ENCODE measurements at places on chromosomes 3 and 15.

DNA sequence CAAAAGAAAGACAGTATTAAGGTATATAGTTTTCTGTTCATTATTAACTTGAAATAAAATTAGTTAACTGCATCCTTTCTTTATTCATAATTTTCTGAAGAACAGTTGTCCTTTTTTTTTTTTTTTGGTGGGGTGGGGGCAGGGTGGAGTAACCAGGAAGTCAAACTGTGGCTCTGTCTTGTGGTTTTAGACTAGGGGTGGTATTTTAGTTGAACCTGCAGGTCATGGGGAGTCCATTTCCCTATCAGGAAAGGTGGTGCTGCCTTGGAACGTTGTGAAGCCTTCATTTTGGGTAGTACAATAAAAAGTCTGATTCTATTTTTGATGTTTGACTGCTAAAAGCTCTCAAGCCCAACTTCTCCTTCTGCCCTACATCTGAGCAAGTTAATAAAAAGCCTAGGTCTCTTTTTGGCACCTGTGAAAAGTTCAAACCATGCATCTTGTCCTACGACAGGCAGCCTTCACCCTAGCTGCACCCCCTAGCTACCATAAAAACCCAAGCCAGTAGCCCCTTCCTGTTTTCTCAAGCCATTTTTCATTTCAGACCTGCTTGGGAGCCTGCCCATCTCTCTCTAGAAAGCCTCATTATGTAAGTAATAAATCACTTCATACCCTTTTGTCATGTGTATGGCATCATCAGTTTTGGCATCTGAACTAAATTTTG lies 31.2 kb upstream of the RIOX2 start:
- no peak for DNase-seq

GRCh38 chr15:70036585-70037291 lies 61.0 kb downstream of the TLE3 start:
- DNase-seq, result no peak

GRCh38 chr15:80580106-80580505 lies 115.0 kb upstream of the ABHD17C start:
- DNase-seq, result no peak

GRCh38 chr3:9912294-9912935 lies 4.5 kb upstream of the IL17RC start:
- no peak for DNase-seq

- DNase-seq, result no peak
Measured at GRCh38 chr3:137990427-137990826, 19.5 kb upstream of the CLDN18 start.

- DNase-seq, result no peak
Measured at GRCh38 chr3:123663977-123664376, 79.1 kb upstream of the HACD2 start.

DNA sequence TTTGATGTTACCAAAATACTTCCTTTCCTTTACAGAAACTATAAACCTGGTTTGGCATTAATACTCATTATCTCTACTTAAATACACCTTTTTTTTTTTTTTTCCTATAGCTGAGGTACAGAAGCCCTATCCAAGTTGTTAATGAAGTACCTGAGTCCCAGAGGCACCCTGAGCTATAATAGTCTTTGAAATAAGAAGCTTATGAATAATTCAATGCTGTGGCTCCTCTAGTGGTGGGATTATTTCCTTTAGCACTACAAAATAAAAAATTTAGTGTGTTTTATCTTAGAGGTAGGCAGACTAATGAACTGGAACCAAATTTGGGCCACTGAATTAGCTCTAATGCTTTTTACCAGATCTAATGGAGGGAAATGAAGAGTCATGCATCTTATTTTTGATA lies 611.9 kb downstream of the EDEM1 start:
- no peak for DNase-seq

DNA sequence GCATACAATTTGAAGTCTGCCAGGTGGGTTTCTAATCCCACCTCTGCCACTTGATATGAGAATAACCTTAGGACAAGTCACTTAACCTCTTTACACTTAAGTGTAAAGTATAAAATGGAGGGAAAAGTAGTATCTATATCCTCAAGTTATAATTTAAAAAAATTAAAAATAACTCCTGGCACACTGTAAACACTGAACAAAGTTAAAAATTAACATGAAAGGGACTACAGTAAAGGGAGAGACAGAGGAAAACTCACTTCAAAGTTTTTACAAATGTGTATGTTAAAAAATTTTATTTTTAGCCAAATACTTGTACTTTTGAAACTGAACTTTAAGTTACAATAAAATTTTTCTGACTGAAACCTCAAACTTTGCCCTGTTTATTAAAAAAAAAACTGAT lies 49.6 kb downstream of the PLOD2 start:
- DNase-seq, result no peak

DNA sequence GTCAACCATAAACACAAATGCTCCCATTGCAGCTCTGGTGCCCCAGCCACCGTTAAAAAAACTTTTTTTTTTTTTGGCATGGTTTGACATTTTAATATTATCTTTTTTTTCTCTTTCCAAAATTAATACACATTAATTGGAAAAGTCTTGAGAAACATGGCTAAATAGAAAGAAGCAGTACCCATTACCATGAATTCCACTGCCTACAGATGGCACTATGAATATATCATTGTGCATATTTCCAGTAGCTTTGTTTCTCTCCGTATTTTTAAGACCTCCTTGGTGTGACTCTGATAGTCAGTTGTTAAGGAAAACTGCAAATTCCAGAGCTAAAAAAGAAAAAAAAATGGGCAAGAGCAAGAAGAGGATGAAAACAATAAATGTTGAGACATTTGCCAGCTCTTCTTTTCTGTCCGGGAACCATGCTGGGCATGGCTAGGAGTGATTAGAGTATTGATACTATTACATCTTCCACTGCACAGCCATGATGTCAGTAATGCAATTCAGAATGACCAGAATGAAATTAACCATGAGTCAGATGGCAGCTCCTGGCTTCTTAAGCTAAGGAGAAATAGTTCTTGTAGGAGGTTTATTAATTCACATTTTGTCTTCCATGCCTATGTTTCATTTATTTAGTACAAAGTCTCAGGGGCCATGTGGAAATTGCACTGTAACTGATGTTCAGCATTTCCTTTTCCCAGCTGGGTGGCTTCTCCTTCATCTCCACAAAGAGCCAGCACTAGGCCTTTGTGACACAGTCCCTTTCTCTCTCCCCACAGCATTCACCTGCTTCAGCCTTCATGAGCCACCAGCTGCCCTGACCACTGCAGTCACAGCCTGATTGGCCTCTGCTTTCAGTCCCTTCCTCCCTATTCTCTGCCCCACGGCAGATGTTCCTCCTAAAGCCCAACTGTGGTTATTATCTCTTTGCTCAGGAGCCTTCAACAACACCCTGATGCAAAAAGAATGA lies 31.8 kb downstream of the SLC7A14 start:
- DNase-seq, result no peak

GRCh38 chr15:68158046-68158628 lies 47.0 kb downstream of the CALML4 start:
- DNase-seq, result no peak

DNA sequence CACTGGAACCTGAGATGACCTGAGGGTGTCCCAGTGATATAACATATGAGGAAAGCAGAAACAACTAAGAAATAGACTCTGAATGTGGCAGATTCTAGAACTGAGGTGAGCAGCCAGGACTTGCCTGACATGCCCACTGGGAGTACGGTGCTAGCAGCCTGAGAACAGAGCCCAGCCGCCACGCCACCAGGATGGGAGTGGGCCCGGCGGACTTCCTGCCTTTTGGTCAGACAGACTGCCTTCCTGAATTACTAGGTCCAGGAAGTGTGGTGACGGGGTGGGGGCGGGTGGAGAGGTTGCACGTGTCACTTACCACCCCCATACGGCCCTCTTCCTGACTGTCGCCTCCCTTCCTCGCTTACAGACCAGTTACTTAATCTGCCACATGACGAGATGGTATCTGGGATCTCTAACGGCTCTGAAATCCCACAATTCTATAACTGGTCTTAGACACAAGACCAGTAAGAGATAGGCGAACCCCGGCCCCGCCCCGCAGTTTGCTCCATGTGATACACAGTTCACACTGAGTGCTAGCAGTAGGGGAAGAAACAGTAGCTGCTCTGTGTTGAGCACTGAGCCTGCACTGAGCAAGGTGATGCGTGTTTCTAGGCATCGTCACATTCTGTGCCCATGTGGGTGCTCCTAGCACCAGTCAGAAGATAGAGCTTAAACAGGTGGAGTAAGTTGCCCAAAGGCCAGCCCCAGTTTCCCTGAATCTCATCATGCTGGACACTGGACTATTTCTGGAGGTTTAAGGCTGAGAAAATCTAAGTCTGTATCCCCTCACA lies 95.7 kb downstream of the CPN2 start:
- DNase-seq, result no peak

DNA sequence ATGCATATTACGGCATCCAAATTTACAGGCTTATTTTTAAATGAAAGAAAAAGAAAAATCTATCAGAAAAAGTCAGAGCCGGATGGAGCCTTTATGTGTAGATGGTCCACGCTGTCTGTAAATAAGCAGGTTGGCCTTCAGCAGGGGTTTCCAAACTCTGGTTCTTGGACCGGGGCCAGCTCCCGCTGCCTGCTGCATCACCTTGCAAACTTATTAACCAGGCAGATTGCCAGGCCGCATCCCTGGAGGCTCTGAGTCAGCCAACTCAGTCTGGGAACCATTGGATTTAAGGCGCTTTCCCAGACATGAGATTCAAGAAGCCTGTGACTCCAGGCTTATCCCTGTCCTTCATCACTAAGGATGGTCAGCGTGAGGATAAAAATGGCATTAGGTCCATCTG lies 212.4 kb downstream of the OPA1 start:
- peak; percentile 46 for DNase-seq

DNA sequence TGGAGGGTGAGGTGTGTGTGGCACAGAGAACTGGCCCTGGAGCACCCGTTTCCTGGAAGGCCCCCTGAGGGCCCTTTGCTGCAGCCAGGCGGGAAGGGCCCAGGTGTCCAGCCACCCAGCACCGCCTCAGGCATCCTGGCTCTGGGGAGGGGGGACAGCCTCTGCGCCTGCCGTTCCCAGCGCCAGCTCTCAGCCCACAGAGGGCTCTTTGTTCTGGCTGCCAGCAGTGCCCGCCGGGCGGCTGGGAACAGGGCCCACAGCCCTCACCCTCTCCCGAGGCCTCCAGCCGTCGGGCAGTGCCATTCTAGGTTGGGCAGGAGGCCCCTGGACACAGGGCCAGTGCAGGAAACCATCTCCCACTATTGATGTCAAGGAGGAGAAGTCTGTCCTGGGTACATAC lies 8.3 kb downstream of the SLC38A3 start:
- no peak for DNase-seq

GRCh38 chr3:126887686-126888085 lies 95.2 kb upstream of the PLXNA1 start:
- DNase-seq, result no peak

DNA sequence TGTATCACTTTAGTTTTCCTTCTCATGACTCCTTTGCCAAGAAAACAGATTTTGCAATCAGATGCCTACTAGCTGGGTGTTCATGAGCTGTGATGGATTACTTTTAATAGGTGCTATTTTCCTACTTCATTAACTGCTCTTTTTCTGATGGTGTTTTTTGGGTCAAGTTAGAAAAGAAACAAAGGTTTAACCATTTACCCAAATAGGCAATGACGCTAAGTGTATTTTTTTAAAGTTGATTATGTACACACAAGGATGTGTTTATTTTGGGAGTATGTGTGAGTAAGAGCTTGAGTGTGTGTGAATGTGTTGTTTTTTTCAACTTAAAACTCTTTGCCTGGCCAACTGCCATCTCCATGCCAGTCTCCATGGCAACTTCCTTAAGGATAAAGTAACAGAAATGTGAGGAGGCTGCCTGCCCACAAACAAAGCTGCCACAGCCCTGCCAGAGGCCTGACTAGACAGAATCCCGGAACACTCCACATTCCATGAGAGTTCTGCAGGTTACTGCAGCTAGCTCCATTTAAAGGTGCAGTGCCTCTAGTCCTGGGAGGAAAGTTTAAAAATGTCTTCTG lies 215.6 kb upstream of the RBMS3 start:
- no peak for DNase-seq

DNA sequence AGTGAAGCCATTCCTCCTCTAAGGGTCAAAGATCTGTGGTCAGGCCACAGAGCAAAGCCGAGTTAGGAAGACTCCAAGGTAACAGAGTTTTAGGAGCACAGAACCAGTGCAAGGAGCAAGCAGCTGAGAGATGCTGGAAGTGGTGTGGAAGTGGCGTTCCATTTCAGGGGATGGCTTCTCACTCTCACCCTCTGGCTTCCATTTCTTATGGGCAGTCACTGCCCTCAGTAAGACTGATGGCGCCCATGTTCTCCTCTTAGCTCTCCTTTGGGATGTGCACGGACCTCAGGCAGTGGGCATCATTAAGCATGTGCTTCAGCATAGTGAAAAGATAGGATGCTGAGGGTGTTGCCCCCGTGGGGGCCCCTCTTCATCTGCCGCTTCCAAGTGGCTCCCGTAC lies 90.3 kb downstream of the ASB7 start:
- DNase-seq, result no peak

GRCh38 chr3:41751597-41751996 lies 210.3 kb downstream of the ULK4 start:
- DNase-seq, result no peak

GRCh38 chr15:93899817-93900216 lies 331.5 kb upstream of the MCTP2 start:
- DNase-seq, result no peak

- no peak for DNase-seq
Measured at GRCh38 chr15:51266656-51267050, 71.7 kb downstream of the CYP19A1 start.

GRCh38 chr15:77402740-77403379 lies 17.0 kb downstream of the PEAK1 start:
- no peak for DNase-seq

- no peak for DNase-seq
Measured at GRCh38 chr3:79253704-79254103, 514.1 kb downstream of the ROBO1 start.

DNA sequence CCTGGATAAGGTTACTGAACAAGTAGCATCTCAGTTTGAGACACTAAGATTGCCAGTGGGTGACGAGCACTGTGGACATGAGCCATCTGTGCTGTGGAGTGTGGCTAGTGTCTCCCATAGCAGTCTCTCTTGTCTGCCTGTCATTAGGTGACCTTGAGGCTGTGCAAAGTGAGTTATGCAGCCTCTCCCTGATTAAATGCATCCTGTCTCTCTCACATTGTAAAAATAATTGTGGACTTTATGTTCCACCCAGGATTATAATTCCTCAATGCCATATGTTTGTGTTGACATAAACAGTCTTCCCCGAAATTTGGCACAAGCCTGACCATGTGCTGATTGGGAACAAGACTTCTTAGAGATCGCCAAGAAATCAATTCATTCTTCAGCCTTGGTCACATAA lies 168.9 kb downstream of the MYRIP start:
- no peak for DNase-seq

DNA sequence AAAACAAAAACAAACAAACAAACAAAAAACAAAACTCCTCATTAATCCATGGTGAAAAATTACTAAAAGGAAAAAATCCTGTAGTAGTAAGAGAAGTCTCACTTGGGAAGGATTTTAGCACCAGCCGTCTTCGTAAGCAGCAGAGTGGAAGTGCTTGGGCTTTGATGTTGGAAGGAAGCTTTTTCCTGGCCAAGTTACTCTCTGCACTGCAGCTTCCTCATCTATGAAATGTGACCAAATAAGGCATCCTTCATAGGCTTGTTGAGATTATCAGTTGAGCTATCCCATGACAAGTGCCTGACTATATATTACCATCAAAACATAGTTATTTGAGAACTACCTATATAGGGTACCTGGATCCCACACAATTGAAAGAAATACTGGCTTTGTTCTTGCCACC lies 436.4 kb upstream of the ONECUT1 start:
- no peak for DNase-seq
